Chondrocyte (in vitro differentiated cells): ENCODE measurements at places on chromosomes 3 and 15.

- no peak for DNase-seq
Observed at GRCh38 chr3:48993834-48994233, 3.8 kb downstream of the P4HTM start.

GRCh38 chr3:190249414-190249813 is 72.8 kb downstream of the CLDN1 start:
- DNase-seq: no peak

- no peak for DNase-seq
Observed at GRCh38 chr15:88802250-88802990, 816 bp upstream of the ACAN start.

- DNase-seq: no peak
Observed at GRCh38 chr15:58348095-58348812, 83.5 kb upstream of the LIPC start.

- no peak for DNase-seq
Observed at GRCh38 chr3:132276228-132276906, 40.8 kb upstream of the ACP3 start.

- DNase-seq: no peak
Observed at GRCh38 chr3:4984511-4984864, 5.3 kb downstream of the BHLHE40 start.

DNA sequence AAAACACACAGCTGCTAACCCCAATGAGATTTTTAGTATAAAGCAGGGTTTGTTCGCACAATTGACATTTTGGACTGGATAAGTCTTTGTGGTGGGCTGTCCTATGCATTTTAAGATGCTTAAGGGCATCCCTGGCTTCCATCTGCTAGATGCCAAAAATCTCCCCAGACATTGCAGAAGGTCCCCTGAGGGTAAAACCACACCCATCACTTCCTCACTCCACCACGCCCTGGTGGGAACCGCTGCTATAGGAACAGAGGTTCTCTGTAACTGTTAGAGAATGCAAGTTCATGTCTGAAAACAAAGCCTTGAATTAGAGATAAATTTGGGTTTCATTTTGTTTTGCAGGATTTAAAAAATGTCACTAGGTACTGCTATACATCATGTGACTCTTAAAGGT is 67.7 kb downstream of the ARHGEF26 start:
- DNase-seq: no peak

GRCh38 chr15:58147171-58147611 is 9.0 kb downstream of the AQP9 start:
- no peak for DNase-seq

- DNase-seq: no peak
Observed at GRCh38 chr15:58980351-58980939, 7.0 kb upstream of the RNF111 start.

DNA sequence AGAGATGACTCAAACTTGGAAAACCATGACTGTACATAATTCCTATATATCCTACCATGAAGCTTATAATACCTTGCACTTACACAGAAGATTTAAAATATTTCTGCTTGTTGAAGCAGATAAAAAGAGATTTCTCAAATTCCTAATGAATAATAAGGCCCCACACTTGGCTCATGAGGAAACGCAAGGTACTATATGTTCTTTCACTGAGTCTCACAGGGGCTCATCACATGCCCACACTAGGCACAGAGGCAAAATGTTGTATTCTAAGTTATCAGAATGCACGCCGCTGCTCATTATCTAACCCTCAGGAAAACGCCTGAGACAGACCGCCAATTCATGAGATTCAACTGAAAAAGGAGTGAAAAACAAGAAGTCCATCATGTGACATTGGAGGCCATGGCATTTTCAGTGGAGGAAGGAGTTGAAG is 5.6 kb downstream of the MYO1E start:
- no peak for DNase-seq

- DNase-seq: no peak
Observed at GRCh38 chr15:49848282-49848724, 227.5 kb downstream of the DTWD1 start.

- no peak for DNase-seq
Observed at GRCh38 chr15:69760258-69760845, 307.7 kb downstream of the RPLP1 start.

- no peak for DNase-seq
Observed at GRCh38 chr3:43181202-43181821, 75.4 kb upstream of the POMGNT2 start.
